ENCODE measurements at places on chromosomes 6 and 20. TPM values are rescaled to one million over a fixed set of nuclear protein-coding genes. Genes with fewer than 3 reads are reported as not detected.

ARMH2 gene
- polyA plus RNA-seq: not detected

OR14J1 gene
- not detected for polyA plus RNA-seq

- H3K27me3 ChIP-seq: no peaks in the 10 kb centered on the region
- H3K4me3 ChIP-seq: no peak overlapping the region
- no peaks in the 10 kb centered on the region for H3K4me1 ChIP-seq
- peaks cover 10% of the 10 kb centered on the region for H3K36me3 ChIP-seq
Observed at GRCh38 chr6:118982575-118982911, 47.6 kb upstream of the MCM9 start.

DNA sequence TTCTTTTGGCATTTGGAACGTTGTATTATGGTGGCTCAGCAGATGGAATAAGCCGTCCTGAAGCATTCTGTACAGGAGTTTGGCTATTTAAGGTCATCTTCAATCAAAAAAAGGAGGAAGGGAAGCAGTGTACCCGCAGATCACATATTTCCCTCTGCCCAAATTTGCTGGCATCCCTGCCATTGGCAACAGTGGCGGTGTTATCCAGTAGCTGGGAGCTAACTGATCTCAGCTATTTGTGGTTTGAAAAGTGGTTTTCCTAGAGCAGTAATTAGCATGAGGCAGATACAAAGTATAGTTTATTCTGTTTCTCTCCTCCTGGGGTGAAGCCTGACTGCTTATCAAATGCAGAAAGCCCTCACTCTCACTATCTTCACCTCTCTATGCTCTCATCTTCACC is 576.8 kb downstream of the QKI start:
- H3K27me3 ChIP-seq: no peaks in the 10 kb centered on the region
- H3K27ac ChIP-seq: no peak overlapping the region
- DNase-seq: no peak
- no peaks in the 10 kb centered on the region for H3K36me3 ChIP-seq

Measured in naive thymus-derived CD8-positive, alpha-beta T cell (primary cell).